ENCODE measurements at places on chromosomes 4 and X.

- no peak for DNase-seq
These were observed 54.5 kb downstream of the TRIM2 start for GRCh38 chr4:153258750-153259149.

GRCh38 chr4:25913056-25913850 is 767 bp upstream of the SMIM20 start:
- peak; percentile 36 for DNase-seq

DNA sequence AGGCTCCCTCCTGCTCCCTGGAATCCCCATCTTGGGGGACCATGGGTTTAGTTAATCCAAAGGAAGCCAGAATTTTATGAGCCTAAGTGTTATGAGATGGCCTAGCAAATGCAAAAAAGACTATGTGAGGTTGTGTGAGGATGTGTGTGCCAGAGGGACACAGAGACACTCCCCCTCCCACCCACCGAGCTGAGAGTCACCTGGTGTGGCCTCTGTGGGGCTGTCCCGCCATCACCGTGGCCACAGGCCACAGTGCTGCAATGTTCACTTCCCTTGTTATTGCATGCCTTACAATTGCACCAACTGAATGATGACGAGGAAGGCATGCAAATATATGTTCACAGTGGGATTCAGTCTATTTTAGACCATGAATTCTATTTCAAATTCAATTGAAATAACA is 601 bp upstream of the FGFBP2 start:
- peak; percentile 80 for DNase-seq

GRCh38 chr4:107094976-107095375 is 58.9 kb upstream of the DKK2 start:
- DNase-seq: no peak

DNA sequence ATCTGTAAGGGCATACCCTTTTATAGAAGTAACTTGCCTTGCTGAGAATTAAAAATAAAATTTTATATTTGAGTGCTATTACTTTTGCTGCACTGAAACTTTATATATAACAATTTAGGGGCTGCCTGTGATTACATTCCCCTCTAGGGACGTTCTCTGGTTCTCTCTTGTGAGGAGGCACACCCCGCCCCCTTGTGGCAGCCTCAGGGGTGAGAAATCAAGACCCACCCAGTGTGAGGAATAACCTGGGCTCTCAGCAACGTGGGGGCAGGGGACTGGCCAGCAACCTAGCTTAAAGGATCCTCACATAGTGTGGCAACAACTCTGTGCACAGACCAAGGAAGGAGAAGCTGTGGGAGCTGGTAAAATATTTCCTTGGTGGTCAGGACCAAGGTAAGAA is 43.7 kb downstream of the MAGEA9 start:
- peak; percentile 44 for DNase-seq

DNA sequence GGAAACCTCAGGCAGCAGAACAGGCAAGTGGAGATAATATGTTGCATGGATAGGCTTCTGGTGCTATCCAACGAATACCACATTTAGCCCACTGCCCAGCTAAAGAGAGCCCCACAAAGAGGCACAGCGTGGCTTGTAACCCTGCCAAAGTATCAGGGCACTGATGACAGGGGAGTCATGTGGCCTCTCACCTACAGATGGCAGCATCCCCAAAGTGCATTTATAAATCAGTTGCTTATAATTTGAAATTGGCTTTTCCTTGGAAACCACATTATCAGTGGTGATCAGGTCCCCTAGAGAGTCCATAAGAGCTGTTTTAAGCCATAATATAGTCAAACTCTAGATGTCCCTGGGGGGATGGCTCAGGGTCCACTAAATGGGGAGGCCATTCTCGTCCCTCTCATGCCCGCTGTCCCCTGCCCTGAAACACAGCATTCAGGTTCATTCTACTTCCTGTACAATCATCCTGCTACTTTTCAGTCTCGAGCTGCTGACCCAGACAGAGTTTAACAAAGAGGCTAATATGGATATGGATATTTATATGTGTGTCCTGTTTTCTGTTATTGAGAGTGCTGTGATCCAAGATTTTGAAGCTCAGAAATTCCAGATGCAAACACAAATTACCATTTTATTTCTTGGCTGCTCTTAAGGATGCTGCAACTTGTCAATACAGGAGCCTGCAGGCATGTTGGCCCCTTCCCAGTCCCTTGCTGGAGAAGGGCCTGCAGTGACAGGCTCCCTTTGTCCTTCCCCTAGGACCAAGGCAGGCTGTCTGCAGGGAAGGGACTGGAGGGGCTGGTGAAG is 28.5 kb downstream of the SRPX start:
- DNase-seq: no peak

DNA sequence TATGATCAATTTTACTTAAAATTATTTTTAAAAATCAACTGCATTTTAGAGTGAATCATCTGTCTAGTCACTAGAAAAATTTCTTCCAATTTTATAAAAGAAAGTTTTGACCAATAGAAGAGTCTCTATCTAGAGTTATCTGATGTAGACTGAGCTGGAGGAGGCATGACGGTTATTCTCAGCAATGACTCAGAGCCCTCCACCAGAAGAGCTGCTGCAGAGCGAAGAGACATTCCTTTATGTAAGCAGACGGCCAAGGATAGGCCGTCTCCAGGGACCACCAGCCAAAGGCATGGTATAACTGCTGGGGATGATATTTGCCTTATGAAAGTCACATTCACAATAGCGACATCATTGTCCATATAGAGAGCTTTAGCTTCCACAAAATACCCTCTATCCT is 23.0 kb downstream of the LDB2 start:
- no peak for DNase-seq

DNA sequence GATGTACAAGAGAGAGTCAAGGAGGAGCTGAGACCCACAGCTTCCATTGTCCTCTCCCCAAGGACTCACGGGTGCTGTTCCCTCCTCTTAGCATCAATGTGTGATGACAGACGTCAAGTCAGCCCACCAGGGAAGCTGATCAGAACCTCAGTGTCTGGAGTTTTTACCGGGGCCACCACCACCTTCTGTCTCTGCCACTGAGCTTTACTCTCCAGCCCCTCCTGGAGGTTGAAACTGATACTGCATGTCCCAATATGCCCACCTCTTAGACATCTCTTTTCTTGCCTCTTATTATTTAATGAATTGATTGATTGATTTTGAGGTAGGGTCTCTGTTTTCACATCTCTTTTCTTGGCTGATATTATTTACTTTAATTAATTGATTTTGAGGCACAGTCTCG is 10.3 kb upstream of the AKAP17A start:
- peak; percentile 70 for DNase-seq

DNA sequence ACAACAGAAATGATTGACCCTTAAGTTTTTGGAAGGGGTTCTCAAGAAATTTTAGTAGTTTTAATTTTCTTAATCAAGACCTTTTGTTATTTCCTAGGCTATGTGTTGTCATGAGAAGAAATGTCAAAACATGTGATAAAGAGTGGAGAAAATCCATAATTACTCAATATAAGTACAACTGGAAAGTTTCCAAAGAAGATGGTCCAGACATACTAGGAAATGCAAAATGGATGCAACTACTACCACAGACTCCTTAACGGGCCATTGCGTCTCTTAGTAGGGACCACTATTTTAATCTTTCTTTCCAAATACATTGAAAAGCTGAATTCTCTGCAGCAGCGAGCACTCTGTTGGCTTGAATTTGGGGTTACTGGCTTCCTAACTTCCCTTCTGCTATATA is 148.8 kb downstream of the NWD2 start:
- DNase-seq: no peak

GRCh38 chr4:99435154-99435553 is at the start of gene ADH7:
TSS of gene ADH7 (minus strand) at chr4:99435342. CDS start at chr4:99435233, 109 bp downstream.
- DNase-seq: no peak

DNA sequence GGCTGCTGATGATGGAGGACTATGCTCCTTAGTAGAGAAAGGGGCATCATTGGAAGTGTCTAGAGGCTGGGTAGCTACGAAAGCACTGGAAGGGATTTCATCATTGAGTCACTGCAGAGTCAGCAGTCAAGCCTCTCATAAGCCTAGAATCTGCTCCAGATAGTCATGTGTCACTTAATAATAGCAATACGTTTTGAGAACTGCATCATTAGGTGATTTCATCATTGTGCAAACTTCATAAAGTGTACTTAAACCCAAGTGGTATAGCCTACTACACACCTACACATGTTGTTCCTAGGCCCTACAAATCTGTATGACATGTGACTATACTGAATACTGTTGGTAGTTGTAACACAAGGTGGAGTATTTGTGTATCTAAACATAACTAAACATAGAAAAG is 165.6 kb downstream of the PTTG2 start:
- DNase-seq: no peak

DNA sequence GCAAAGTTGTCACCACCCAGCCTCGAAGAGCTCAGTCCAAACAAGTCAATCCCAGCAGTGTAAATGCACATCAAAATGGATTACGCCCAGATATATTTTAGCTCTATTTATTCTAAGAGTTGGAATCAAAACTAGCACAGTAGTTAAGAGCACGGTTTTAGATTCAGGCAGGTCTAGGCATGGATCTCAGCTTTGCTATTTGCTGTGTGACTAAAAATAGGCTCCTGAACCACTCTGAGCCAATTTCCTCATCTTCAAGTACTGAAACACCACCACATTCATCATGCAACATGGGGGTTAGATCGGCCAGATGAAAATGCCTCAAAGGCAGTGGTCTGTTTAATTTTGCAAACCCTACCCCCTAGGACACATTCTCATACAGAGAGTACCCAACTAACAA is 55.9 kb upstream of the FGFBP2 start:
- DNase-seq: no peak

DNA sequence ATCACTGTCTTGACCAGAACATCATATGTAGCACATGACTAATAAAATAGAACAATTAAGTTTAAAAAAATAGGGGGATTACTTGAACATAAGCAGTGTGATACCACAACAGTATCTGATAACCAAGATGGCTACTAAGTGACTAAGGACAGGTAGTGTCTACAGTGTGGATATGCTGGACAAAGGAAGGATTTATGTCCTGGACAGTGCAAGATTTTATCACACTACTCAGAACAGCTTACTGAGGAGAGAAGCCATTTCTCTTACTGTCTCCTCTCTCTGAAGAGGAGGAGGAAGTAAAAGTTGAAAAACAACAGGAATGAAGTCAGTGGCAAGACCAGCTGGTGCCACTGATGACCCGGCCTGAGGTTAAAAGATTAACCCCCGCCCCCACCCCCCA is 4.0 kb upstream of the SLC10A7 start:
- DNase-seq: no peak

DNA sequence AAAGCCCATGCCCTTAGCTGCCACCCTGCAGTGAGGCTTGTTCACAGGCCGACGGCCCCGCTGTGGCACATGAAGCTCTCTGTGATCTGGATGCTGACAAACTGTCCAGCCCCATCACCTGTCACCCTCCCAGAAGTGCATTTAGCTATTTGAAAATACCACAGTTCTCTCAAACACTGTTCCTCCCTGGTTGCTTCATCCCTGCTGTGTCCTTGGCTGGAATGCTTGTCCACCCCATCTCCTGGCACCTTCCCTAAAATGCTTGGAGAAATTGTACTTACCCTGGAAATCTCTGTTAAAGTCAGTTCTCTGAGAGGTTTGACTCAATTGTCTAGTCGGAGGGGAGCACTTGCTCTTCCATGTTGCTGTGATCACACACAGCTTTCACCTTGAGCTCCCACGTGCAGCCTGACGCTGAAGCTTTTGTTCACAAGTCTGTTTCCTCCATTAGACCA is 10.1 kb downstream of the SYNPO2 start:
- no peak for DNase-seq

GRCh38 chr4:13544606-13545393 is 492 bp upstream of the NKX3-2 start:
- DNase-seq: peak; percentile 68

GRCh38 chrX:23840674-23841073 is 57.7 kb downstream of the SAT1 start:
- no peak for DNase-seq

- DNase-seq: no peak
These were observed 290.3 kb upstream of the LDB2 start for GRCh38 chr4:17188547-17189400.

- no peak for DNase-seq
These were observed 16.0 kb downstream of the MEPE start for GRCh38 chr4:87848622-87849351.

GRCh38 chr4:23737571-23737970 is 152.3 kb downstream of the PPARGC1A start:
- DNase-seq: no peak

- no peak for DNase-seq
These were observed 14.5 kb downstream of the GAB1 start for GRCh38 chr4:143351149-143351691.

GRCh38 chrX:101347859-101348451 is 587 bp downstream of the TIMM8A start:
- DNase-seq: no peak

DNA sequence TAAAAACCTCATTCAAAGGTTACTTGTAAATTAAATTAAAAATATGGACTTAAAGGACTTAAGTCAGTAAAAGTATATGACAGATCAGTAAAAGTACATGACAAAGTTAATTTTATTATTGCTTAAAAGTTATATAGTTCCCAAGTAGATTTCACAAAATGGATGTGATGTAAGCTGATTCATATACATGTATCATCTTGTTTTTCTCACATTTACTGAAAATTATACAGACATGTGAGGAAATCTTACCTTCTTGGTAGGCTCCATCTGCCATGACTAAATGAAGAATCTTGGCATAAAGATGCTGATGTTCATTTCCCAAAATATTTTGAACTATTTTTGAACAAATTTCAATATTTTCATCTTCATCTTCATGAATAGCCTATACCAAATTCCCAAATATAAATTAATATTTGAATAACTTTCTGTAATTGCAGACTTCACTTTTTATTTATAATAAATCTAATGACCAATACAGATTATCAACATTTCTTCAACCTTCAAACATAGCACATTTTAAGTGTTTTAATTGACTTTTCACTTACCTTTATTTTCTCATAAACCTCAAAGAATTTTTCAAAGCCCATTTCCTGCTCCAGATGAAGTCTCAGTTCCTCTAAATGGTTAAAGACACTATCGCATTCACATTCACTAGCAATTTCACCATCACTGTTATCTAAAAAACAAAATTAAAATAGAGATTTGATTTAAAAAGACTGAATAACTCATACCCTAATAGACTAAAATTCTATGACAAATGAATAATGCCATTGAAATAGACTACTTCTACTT is 129.4 kb upstream of the SH3RF1 start:
- DNase-seq: no peak

DNA sequence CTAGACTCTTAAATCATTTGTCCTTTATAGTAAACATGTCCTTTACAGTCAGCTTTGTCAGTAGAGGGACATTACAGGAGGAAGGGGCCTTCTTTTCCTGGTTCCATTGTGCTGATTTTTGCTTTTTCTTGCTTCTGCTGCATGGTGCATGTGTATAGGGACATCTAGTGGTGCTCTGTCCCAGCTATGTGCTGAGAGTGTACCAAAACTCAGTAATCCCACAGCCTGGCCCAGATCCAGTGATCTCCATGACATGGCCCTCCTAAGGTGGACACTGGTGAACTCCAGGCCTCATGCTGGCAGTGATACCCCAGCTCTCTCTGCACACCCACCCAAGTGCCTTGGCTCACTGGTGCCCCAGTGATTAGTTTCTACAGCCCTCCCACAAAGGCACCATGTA is 45.2 kb downstream of the MAGEB17 start:
- DNase-seq: no peak

GRCh38 chrX:119008110-119008744 is 33.8 kb downstream of the LONRF3 start:
- DNase-seq: peak; percentile 8
